NCI-H1417 treated with DMSO at 0.1 percent for 48 hours (cell line): ENCODE measurements at places on chromosomes 5 and 9.

GRCh38 chr5:43702815-43703214 lies 99.8 kb downstream of the NNT start:
- no peak for DNase-seq

GRCh38 chr9:135214054-135214640 lies 126.7 kb downstream of the OLFM1 start:
- no peak for DNase-seq

DNA sequence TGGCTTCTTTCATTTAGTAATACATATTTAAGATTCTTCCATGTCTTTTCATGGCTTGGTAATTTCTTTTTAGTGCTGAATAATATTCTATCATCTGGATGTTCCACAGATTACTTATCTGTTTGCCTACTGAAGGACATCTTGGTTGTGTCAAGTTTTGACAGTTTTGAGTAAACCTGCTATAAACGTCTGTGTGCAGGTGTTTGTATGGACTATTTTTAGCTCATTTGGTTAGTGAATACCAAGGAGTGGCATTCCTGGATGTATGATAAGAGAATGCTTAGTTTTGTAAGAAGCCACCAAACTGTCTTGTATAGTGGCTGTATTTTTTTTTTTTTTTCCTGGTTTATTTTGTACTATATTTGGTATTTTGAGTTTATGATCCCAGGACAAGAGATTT lies 38.4 kb downstream of the PRRC1 start:
- DNase-seq: no peak

- DNase-seq: no peak
Observed at GRCh38 chr9:7436754-7437153, 362.8 kb downstream of the DMAC1 start.

- DNase-seq: no peak
Observed at GRCh38 chr5:149609640-149610219, 28.4 kb downstream of the ARHGEF37 start.

DNA sequence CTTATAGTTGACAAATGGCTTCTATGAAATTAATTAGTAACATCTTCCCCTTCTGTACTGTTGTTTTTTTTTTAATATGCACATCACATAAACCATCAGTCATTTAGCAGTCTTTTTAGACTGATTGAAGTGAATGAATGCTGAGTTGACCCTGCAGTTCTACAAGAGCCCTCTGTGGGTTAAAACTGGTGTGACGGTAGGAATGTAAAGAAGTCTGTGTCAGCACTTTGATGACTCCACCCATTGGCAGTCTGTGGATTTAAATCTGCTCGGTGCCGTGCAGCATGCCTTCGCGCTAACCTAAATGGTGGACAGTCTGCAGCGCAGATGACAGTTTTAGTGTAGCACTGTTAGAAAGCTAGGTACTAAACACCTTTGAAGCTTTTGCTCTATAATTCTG lies 3.1 kb downstream of the GTF3C4 start:
- DNase-seq: no peak

DNA sequence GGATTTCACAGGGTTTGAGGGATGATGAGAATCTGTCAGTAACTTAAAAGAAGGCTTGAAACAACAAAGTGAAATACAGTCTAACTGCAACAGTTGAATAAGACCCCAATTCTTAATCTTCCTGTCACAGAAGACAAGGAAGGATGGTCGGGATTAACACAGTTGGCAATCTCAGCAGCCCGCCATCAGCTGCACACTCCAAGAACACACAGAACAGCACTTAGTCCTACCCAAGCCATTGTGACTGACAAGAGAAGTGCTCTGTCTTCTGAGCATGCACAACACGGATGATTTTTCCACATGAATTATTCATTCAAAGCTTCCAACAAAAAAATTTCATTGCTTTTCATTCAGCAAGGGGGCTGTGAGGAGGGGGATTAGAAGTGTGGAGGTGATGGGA lies 576.1 kb downstream of the TLE4 start:
- DNase-seq: no peak

GRCh38 chr5:135576075-135576599 lies 2.7 kb downstream of the CXCL14 start:
- no peak for DNase-seq

GRCh38 chr9:112819635-112820496 lies 69.3 kb downstream of the SNX30 start:
- DNase-seq: peak; percentile 14

DNA sequence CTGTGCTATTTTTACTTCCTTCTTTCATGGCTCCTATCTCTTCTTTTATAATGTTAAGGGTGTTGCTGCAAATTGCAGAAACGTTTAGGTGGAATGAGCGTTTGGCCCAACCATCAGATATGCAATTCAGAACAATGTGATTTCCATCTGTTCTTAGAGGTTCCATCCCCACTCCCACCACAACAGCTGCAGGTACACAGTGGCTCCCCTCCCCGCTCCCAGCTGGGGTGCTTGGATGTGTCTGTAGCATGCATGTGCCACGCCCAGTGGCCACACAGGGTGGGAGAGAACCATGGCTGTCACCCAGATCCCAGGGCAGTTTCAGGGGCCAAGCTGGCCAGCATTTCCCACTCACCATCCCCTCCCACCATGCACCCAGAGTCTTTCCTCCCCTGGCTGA lies 62.2 kb downstream of the ACTL7B start:
- DNase-seq: no peak

- DNase-seq: no peak
Observed at GRCh38 chr5:95044096-95044495, 240.8 kb downstream of the MCTP1 start.

GRCh38 chr5:108700930-108701329 lies 46.8 kb upstream of the FER start:
- no peak for DNase-seq

DNA sequence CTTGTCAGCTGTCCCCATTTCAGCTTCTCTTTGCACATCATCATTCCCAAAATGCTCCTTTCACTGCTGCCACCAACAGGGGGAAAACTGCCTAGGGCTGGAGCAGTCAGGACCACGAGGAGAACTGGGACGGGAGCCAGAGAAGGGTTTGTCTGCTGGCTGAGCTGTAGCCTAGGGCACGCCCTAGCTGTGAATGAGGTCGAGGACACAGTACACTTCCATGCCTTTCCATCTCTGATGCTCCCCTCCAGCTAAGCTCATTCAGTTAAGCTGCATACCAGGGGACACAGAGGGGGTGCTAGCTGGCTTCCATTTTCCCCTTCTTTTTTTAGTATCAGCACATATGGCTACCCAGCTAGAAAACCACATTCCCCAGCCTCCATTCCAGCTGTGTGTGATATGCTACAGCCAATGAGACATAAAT lies 64.7 kb downstream of the STK10 start:
- DNase-seq: no peak

- no peak for DNase-seq
Observed at GRCh38 chr9:92668746-92669526, 995 bp downstream of the IPPK start.

DNA sequence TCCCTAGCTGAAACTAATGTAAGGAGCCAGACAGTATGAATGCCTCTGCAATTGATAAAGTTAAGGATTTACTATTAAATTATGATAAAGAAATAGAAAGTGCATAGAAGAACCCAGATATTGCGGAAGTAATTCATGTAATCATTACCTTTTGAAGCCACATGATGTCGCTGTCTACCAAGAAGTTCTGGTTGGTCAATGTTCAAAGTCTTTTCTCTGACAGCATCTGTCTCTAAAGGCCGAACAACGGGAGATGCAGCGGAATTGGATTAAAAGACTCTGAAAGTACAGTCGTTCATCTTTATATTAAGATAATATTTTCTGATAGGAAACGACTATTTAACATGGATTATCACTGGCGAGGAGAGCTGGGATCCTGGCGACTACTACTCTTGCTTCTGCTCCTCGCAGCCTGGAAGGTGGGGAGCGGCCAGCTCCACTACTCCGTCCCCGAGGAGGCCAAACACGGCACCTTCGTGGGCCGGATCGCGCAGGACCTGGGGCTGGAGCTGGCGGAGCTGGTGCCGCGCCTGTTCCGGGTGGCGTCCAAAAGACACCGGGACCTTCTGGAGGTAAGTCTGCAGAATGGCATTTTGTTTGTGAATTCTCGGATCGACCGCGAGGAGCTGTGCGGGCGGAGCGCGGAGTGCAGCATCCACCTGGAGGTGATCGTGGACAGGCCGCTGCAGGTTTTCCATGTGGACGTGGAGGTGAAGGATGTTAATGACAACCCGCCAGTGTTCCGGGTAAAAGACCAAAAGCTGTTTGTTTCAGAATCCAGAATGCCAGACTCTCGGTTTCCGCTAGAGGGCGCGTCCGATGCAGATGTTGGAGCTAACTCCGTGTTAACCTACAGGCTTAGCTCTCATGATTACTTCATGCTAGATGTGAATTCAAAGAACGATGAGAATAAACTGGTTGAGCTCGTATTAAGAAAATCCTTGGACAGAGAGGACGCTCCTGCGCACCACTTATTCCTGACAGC lies at the start of gene PCDHA8:
PCDHA8 (plus strand) TSS at position 210 of the 985 bp plus-strand sequence; CDS start at position 345, 135 bp downstream.
- no peak for DNase-seq

- DNase-seq: no peak
Observed at GRCh38 chr5:54601411-54602230, 84.1 kb downstream of the SNX18 start.

GRCh38 chr9:123584202-123585176 lies 228.5 kb downstream of the CRB2 start:
- peak; percentile 2 for DNase-seq

GRCh38 chr5:75567710-75568109 lies 43.5 kb upstream of the ANKDD1B start:
- DNase-seq: no peak

DNA sequence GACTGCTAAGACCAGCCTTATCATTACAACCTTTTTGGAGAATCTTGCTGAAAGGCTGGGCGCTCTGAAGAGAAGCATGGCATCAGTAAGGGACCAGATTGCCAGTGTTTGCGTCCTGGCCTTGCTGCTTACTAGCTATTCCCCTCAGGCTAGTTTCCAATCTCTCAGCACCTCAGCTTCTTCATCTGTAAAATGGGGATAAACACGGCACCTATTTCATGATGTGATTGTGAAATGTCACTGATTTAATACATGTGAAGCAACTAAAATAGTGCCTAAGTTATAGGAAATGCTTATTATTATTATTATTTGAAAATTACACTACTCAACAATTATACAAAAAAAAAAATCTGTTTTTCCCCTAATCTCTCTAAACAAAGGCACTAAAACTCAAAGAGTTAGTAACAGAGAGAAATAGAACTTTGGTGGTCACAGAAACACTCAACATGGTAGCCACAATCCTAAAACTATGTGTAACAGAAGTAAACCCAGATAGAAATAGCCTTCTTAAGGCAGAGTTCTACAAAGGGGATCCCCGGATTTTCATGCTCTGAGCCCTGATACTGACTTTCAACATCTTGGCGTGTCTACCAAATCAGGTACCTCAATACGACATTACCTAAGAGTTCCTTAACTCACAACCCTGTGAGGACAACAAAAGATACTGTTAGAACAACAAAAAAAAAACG lies 62.0 kb downstream of the ENC1 start:
- DNase-seq: no peak

GRCh38 chr9:33884856-33885701 lies 68.1 kb downstream of the UBE2R2 start:
- no peak for DNase-seq

GRCh38 chr5:143707806-143708205 lies 104.2 kb upstream of the HMHB1 start:
- DNase-seq: no peak

DNA sequence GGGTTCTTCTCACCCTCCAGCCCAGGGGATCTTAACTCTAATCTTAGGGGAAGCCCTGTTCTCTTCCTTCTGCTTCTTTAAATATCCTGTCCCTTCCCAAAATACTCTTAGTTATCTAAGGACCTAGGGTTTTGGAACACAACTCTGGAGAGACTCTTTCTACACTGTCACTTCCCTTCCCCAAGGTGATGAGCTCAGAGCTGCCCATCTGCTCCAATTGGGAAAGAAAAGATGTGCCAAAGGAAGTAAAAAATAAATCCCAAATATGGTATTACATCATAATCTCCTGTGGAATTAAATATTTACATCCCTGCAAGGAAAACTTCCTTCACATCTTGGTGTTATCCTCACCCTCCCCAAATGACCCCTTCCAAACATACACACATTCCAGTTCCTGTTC lies 291.2 kb downstream of the EPB41L4A start:
- no peak for DNase-seq

- no peak for DNase-seq
Observed at GRCh38 chr5:19859020-19859419, 129.0 kb downstream of the CDH18 start.

DNA sequence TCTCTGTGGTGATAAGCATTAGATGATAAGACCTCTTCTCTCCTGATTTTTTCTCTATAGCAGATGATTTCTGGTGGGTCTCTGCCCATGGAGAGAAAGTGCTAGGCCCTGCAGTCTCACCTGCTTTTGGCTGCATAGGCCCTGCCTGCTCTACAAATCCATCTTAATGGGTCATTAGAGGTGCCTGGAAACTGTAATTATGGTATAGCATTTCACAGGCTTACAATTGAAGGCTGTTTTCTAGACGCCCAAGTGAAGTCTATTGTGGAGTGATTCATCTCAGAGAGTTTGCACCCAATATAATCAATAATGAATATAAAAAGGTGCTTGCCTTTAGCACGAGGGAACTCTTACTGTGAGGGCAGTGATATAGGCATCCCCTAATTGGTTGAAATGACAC lies 33.8 kb downstream of the NEUROG1 start:
- peak; percentile 57 for DNase-seq

- DNase-seq: no peak
Observed at GRCh38 chr9:129849901-129850300, 14.6 kb downstream of the USP20 start.

- no peak for DNase-seq
Observed at GRCh38 chr9:21096901-21097255, 19.1 kb upstream of the IFNB1 start.

DNA sequence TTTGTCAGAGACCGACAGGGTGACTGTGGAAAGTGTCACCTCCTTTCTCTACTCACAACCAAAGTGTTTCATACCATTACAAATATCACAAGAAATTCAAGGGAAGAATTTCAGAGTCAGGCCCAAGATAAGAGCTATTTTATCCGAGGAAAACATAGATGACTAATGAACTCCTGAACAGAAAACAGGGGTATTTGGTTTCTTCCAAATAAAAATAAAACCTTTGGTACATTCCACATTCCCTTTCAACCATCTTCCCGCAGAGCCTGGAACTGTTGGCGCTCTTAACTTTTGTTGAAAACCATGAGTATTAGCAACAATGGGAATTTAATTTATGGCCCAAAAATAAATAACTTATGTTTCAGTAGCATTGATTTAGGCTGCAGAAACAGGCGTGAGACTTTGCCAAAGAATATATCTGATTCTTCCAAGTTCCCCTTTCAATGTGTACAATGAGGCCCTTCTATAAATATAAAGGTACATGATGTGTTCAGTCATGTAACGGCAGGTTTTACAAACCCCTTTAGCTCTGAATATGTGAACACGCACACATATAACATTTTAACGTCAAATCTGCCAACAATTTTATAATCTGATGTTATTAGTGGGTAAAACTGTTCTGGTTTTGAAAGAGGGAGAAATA lies 69.5 kb downstream of the RETREG1 start:
- DNase-seq: no peak
